ENCODE measurements at places on chromosomes 12 and 14. TPM values are rescaled to one million over a fixed set of nuclear protein-coding genes. Genes with fewer than 3 reads are reported as not detected.

DNA sequence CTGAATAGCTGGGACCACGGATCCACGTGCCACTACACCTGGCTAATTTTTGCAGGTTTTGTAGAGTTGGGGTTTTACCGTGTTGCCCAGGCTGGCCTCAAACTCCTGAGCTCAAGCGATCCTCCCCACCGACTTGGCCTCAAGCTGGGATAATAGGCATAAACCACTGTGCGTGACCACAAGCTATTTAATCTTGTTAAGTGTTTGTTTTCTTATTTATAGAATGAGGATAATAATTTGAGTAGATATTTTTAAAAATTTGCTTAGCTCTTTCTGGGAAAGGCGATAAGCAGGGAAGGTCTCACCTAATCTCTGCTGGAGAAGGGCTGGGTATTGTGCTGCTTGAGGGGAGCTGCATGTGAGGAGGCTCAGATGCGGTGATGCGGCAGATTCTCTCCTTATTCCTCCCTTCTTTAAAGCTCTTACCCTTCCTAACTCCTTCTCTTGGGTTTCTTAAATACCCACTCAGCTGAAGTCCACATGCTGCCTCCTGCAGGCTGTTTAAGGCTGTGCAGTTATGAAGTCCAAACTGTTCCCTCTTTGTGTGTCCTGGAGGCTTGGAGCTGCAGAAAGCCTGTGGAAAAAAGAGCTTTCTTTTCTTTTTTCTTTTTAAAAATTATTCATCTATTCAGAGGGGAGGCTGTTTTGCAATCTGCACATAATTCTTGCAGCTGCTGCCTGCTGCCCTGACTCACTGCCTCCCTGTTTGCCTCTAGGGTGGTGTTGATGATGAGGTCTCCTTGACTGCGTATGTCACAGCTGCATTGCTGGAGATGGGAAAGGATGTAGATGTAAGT is 37.9 kb downstream of the A2ML1 start:
- no peaks in the 10 kb centered on the region for H3K27me3 ChIP-seq
- H3K36me3 ChIP-seq = peaks cover 30% of the 10 kb centered on the region
- H3K27ac ChIP-seq = no peak overlapping the region
- peak; percentile 64 for DNase-seq
- no peak overlapping the region for H3K4me3 ChIP-seq

The KERA gene
- not detected for total RNA-seq

The NRL gene
- 1.6 TPM for total RNA-seq

- peaks cover 3% of the 10 kb centered on the region for H3K36me3 ChIP-seq
- H3K27me3 ChIP-seq = peaks cover 7% of the 10 kb centered on the region
- H3K4me1 ChIP-seq = peaks cover 60% of the 10 kb centered on the region
- no peak for DNase-seq
- peak overlapping the region; percentile 61 for H3K4me3 ChIP-seq
These were observed 8.4 kb upstream of the INF2 start for GRCh38 chr14:104680806-104681688.

All from WTC11 (cell line).